ENCODE measurements at places on chromosomes 3 and 15.

DNA sequence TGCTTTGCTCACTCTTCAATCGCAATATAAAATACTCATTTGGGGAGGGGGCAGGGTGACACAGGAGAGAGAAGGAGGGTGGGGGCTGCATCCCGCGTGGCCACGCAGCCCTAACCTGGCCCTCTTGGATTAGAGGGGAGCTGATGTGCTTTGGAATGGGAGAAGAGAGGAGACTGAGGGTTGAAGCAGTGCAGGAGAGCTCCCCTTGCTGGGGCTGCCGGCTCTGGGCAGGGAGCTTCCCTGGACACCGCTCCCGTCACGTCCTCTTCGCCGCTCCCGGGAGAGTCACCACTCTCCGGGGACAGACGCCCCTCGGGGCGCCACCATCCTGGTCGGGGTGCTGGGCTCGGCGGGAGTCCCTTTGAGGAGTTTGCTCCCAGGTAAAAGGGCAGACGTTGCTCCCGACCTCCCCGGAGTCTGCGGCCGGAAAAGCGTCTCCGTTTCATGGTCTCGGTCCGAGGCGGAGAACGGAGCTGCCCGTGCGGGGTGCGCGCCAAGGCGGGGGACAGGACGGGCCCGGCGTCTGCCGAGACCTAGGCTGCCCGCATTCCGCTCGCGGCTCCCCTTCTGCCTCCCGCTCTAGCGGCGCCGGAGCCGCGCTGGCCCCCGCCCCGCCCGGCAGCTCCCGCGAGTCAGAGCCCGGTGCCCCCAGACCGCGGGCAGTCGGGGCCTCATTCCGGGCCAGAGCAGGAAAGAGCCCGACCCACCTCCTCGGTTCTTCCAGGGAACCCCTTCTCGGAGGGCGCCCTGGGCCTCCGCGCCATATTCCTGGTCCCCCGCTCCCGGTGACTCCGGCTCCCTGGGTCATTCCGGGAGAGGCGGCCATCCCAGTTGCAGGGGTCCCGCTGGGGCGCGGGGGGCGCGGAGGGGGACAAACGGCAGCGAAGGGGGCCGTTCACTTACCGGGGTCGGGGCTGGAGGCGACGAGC lies 603 bp downstream of the SLC7A14 start:
- no peak for DNase-seq

GRCh38 chr15:62509395-62509958 lies 344.4 kb upstream of the C2CD4B start:
- no peak for DNase-seq

DNA sequence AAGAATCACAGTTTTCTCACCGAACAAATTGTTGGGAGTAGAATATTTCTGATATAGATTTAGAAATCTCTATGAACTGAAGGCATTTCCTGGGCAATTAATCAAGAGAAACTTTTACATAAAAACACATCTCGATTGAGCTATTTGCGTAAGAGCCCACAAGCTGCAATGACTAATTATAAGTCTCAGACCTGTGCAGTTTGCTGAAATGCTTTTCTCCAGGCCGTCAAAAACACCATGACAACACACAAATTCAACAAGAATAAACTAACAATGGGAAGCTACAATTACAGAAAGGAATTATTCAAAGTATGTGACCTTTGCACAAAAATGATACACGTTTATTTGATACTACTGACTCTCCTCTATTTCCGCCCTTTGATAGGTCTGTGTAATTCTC lies 481.2 kb upstream of the WNT5A start:
- DNase-seq, result no peak

GRCh38 chr15:99279827-99280226 lies 28.5 kb downstream of the LRRC28 start:
- DNase-seq, result no peak

DNA sequence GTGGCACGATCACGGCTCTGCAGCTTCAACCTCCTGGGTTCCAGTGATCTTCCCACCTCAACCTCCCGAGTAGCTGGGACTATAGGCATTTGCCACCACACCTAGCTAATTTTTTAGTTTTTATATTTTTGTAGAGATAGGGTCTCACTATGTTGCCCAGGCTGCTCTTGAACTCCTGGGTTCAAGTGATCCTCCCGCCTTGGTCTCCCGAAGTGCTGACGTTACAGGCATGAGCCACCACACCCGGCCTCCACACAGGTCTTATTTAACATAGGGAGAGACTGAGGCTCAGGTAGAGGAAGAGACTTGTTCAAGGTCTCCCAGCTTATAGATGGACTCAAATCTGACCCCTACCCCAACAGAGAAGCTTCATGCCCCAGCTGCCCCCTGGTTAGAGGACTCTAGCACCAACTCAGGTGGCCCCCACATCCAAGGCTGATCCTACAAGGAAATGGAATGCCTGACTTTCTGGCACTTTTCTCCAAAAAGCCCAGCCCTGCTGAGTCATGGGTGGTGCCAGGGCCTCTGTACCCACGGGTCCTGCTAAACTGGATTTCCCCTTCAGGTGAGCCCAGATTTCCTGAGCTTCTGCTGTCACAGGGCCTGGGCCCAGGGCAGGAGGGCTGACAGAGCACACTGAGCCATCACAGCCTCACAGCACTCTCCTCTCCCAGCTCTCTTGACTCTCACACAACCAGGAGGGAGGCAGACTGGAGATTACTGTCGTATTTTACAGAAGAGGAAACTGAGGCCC lies 5.6 kb downstream of the TMEM40 start:
- no peak for DNase-seq

DNA sequence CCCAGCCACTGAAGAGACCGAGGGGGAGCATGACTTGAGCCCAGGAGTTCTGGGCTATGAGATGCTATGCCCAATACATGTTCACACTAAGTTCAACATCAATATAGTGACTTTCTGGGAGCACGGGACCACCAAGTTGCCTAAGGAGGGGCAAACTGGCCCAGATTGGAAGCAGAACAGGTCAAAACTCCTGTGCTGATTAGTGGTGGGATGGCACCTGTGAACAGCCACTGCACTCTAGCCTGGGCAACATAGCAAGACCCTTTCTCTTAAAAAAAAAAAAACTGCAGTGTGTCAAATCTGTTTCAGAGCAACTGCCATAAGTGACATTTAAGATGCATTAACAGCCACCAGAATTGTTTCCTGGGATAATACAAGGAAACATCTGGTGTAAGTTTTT lies 9.8 kb downstream of the HES1 start:
- no peak for DNase-seq

DNA sequence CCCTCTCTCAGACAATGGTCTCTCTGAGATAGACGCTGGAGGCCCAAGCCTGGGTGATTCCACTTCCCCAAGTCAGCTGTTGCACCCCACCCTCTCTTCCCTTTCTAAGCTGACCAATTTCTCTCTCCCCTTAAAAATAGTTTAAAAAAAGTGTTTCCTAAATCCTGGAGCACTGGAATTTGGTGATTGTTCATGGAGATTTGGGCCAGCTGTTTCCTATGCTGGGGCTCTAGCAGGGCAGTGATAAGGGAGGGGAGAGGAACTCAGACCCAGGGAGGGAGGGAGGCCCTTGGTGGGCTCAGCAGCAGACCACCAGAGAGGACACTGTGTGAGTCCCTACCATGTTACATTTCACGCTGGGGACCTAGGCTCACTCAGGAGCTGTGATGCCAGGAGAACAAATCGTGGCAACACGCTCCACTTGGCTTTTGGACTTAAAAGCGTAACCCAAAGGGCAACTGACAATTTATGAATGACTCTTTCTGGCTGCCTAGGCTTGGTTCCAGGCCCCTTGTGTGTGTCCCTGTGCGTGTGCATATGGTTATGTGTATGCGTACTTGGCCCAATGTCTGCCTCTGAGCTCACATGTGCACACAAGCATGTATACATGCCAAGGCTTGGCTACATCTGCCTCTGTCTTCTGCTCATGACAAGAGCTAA lies 59.8 kb upstream of the INSYN1 start:
- DNase-seq, result no peak
